Nucleus accumbens (tissue), 56 donors: ENCODE measurements at places on chromosomes 3 and 15.

GRCh38 chr3:179697736-179698332 is 45.0 kb downstream of the USP13 start:
- DNase-seq: no peak

DNA sequence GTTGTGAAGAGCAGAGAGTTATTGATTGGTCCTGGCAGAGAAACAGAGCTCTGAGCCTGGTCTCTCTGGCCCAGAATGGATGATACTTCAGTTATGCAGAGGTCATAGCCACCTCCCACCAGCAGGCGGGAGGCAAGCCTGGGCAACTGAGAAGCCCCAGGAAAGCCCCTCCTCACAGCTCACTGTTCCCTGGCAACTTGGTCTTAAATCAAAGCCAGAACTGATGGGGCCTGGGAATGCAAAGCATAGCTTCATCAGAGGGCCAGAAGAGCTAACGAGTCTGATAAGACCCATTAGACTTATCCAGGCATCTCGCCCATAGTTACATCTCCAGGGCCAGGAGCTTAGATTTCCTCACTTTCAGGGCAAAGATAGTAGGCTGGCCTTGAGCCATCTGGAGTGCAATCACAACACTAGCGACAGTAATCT is 5.5 kb upstream of the COLQ start:
- no peak for DNase-seq

- DNase-seq: no peak
Measured at GRCh38 chr15:83570756-83571155, 83.2 kb upstream of the ADAMTSL3 start.

GRCh38 chr3:19932422-19932821 is 1.6 kb downstream of the EFHB start:
- no peak for DNase-seq

DNA sequence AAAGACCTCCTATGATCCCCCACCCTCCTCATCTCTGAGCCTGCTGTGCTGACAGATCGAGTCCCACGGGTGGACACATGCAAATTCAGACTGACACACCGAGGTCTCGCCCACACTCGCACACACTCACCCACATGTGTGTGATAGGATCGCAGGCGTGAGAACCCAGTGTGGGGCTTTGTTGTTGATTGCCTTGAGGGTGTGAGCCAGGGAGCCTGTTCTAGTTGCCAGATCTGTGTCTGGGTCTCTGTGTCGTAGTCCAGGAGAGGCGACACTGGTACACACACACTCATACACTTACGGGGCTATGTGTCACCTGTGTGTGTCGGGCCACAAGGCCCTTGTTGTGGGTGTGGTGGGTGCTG is 2.0 kb downstream of the EPHB3 start:
- DNase-seq: no peak
